ENCODE measurements at places on chromosomes 5 and 9.

DNA sequence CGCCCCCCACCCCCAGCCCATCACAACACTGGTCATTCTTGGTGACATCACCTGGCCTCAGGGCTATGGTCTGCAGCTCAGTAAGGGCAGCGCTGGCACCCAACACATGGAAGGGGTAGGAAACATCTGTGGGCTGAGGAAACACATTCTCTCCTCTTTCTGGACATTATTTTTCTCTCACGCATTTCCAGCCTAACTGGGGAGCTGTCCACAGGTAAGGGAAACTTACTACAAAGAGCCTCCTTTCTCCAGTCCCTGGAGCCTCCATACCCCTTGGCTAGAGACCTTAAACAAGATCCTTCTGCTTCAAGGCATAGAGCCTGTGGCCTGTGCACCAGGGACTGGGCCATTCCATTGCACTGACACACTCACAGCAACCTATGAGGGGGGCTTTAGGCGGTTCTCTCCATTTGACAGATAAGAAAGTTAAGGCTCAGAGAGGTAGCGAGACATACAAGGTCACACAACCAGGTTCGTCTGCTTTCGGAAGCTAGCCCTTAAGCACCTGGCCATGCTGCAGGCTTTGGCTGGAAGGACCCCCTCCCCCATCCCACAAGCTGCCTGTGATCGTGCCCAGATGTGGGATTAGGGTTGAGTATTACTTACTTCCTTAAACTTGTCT is 40.7 kb downstream of the CXXC5 start:
- DNase-seq = no peak

- DNase-seq = peak; percentile 63
These were observed 297.1 kb upstream of the C9orf72 start for GRCh38 chr9:27870404-27870803.

- DNase-seq = no peak
These were observed 21.6 kb downstream of the SH3TC2 start for GRCh38 chr5:149041242-149041641.

- no peak for DNase-seq
These were observed 67.1 kb downstream of the CCDC192 start for GRCh38 chr5:127770272-127770671.

- no peak for DNase-seq
These were observed 422.0 kb downstream of the YTHDC2 start for GRCh38 chr5:113935453-113935852.

DNA sequence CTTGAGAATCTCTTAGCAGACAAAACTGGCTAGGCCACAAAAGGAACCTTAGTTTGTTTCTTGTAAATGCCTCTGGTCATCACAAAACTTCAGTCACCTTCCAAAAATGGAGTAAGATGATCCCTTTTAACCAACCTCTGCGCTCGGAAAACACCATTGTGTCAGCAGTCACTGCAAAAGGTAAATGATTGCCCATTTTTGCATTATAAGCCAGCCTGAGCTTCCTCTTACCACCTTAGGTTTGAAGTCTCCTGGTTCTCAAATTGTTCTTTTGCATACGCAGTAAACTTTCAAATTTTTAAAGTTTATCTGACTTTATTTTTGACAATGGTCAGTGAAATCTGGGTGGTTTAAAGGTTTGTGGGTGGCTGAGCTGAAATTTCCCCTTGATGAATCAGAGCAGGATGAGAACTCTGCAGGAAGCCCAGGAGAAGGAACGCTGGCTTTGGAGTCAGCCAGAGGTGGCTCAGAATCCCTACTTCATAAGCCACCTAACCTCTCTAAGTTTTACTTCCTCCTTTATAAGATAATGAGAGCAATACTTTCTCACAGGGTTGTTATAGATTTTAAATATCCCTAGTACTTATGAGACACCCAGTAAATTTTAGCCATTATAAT is 131.4 kb downstream of the MED10 start:
- DNase-seq = no peak

DNA sequence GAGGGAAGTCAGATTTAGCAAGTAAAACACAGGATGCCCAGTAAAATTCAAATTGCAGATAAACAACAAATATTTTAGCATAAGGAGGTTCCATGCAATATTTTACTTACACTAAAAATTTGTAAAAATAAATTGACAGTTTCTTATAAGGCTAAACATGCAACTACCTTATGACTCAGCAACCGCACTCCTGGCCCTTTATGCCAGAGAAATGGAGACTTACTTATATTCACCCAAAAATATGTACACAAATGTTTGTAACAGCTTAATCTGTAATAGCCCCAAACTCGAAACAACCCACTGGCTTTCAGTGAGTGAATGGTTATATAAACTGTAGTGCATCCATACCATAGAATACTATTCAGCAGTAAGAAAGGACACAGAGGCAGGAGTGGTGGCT is 28.6 kb upstream of the TRIM14 start:
- DNase-seq = no peak

DNA sequence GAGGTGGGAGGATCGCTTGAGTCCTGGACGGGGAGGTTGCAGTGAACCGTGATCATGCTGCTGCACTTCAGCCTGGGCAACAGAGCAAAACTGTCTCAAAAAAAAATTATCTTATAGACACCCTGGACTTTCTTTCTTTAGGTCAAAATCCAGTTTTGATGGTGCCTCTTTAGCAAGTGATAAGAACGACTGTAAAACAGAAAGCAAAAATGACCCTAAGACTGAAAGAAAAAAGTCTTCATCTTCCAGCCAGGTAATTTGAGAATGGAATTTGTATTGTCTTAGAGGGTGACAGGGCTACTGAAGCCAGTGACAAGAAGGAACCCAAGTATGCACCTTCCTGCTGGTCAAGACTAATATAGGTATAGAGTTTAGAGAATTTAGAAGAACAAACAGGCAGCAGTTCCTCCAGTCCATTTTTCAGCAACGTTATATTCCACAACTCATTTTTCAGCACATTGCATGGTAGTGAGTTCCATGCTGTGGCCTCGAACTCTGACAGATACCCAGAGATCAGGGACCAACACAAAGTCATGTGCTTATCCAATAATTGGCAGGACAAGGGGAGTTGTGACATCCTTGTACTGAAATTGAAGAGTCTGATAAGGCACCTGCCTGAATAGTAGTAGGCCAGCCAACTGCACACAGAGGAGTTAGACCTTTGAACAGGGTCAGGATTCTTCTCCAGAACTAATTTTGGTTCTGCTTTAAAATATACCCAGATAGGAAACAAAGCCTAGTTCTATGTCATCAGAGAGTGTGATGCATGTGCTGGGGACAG is 46.5 kb downstream of the GRAMD2B start:
- DNase-seq = no peak

DNA sequence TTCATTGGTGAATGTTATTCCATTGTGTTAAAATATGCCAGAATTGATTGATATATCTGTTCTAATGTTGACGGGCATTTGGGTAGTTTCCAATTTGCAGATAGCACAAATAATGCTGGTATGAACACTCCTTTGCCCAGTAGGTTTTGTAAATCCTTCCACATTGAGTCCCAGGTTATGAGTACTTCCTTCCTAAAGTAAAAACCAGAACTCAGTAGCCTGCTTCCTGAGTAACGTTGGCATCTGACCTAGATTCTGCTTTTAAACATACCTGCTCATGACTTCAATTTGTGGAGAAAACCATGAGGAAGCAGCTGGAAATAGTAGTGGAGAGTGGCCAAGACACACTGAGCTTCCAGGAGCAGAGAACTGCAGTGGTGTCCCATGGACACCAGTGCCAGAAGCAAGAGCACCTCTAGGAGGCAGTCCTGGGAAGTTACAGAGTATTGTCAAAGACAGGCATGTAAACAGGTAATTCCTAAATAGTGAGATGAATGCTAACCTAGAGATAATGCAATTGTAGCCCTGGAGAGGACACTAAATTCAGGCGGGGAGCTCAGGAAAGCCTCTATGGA is 24.3 kb upstream of the RASGRF2 start:
- DNase-seq = peak; percentile 37

DNA sequence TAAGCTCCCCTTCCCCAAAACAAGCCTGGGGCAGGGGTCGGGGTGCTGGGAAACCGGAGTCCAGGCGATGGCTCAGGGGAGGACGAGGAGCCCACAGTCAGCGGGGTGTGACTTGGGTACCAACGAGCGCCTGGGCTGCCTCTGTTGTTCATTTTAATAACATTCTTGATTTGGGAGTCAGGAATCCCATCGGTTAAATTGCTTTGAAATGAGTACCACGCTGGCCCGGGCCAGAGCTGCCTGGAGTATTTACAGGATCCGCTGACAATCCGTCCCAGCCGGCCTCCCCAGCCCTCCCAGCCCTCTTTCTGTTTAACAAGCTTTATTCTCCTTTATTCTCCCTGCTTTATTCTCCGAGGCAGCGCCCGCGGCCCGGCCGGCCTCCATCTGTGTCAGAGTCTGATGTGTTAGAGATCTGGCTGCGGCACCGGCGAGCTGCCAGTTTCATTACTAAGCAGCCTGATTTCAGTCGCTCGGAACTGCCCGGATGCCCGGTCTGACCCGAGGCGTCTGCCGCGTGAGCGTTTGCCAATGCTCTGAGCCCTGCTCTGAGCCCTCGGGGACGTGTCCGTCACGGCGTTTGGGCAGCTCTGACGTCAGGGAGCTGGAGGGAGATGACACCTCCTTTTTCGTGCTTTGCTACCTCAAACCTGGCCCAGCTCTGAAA is 16.5 kb upstream of the QRFP start:
- DNase-seq = peak; percentile 81

DNA sequence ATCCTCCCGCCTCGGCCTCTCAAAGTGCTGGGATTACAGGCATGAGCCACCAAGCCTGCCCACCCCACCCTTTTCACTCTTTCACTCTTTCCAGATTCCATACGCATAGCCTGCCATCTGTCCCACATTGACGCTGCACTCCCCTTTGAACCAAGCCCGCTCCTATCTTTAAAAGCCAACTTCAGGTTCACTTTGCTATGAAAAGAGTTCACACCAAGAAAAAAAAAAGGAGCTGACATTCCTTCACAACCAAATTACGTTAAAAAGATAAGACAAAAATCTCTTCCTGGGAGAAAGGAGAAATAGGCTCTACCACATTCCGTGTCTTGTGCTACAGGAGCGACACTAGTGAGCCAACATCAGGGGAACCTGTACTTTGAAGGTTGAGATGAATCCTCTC is 41.5 kb downstream of the DMRT1 start:
- DNase-seq = no peak

DNA sequence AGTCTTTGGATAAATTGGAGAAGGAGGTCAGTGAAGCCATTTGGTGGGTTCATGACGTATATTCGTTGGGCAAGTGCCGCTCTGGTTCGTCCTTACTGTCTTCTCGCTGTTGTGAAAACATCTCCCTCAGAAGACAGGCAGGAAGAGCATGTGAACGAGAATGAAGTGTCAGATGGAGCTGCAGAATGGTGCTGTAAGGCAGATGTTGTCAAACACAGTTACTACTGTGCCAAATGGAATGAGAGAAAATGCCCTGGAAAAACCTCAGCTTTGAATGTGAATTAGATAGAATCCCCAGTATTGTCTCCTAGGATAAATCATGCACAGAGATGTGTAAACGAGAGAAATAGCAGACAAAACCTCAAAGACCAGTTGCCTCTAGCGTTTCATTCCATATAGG is 121.5 kb downstream of the CAMK4 start:
- DNase-seq = no peak

- no peak for DNase-seq
These were observed 112.6 kb downstream of the ESM1 start for GRCh38 chr5:54872810-54873209.

DNA sequence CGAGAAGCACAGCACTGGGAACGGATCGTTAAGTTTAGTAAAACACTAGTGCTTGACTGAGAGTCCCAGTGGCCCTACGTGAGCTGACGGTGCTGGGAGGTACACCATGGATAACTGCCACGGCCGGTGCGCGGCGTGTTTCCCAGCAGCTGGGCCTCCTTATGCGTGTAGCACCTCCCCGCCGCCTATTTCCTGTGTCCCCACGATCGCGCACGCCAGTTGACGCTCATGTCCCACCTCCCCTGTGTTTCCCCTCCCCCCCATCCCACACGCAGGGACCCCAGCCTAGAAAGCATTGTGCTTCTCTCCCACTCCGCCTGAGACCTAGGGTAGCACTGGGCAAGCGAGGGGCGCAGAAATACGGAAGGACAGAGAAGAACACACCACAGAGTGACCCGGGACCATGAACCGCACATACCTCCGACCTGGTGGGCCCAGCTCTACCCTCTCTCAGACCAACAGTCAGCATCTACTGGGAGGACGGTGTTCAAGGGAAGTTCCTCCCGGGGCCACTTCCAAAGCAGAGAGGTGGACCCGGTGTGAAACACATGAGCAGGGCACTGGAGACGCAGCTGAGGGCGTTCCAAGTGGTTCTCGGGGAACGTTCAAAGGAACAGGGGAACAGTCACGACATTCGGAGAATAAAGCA is 45.6 kb downstream of the DBH start:
- DNase-seq = no peak

DNA sequence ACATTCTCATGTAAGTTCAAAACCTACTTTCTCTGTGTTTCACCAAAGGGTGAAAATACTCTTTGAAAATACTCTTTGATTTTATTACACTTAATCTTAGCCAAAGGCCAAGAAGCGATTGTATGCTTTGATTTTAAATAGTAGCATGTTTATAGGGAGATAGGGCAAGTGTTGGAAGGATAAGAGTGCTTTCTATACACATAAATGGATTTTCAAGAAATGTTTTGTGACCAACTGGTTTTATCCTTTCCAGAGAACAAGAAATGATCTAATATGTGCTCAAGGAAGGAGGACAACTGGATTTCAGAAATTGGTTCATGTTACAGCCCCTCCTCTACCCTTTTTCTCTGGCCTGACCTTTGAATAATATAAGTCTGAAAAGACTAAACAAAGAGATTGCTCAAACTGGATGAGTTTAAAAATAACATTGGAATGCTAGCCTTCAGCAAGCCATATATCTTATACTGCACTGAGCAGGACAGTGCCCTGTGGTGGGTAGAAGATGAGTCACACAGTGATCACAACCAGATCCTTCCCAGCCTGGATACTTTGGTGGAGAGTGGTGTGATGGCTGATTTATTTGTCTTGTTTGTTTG is 13.1 kb downstream of the PALM2AKAP2 start:
- peak; percentile 16 for DNase-seq

- no peak for DNase-seq
These were observed 2287.4 kb upstream of the WWC1 start for GRCh38 chr5:166004006-166004405.

GRCh38 chr9:18137815-18138214 is 336.1 kb upstream of the ADAMTSL1 start:
- DNase-seq = no peak

GRCh38 chr9:36891341-36891811 is 142.7 kb downstream of the PAX5 start:
- no peak for DNase-seq

- DNase-seq = no peak
These were observed 181.3 kb upstream of the TUT7 start for GRCh38 chr9:86535406-86535915.

DNA sequence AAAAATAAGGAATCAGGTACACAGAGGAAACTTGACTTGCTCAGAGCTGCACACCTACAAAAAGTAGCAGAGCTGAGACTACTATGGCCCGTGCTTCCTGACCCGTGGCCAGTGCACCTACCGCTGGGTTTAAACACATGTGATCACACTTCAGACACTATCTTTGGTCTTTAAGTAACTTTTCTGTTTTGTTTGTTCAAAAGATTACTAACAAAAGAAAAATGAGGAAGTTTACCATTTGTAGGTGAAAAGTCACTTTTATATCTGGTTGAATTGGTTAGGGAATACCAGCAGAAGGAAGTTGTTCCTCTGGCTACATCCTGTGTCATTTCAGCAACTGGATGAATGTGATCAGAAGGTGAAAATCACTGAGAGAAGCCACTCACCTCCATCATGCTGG is 6.5 kb upstream of the SYK start:
- DNase-seq = peak; percentile 30

- DNase-seq = no peak
These were observed 42.0 kb upstream of the PITX1 start for GRCh38 chr5:135076051-135076491.

Data from DMS53 (cell line).